ENCODE measurements at places on chromosomes 3 and 15. TPM values are rescaled to one million over a fixed set of nuclear protein-coding genes. Genes with fewer than 3 reads are reported as not detected.

SI gene
- not detected for total RNA-seq

GRCh38 chr3:99505200-99505599, 133.2 kb upstream of the COL8A1 start:
- DNase-seq = no peak

- DNase-seq = no peak
Measured at GRCh38 chr3:188671971-188672370, 499.8 kb upstream of the TPRG1 start.

GRCh38 chr3:171565481-171566058, 105.4 kb upstream of the TNIK start:
- DNase-seq = no peak

GRCh38 chr3:16767006-16767405, 117.7 kb upstream of the PLCL2 start:
- DNase-seq = no peak

- no peak for DNase-seq
Measured at GRCh38 chr3:168249205-168249549, 153.5 kb upstream of the GOLIM4 start.
